ENCODE measurements at places on chromosomes 2 and 18.

DNA sequence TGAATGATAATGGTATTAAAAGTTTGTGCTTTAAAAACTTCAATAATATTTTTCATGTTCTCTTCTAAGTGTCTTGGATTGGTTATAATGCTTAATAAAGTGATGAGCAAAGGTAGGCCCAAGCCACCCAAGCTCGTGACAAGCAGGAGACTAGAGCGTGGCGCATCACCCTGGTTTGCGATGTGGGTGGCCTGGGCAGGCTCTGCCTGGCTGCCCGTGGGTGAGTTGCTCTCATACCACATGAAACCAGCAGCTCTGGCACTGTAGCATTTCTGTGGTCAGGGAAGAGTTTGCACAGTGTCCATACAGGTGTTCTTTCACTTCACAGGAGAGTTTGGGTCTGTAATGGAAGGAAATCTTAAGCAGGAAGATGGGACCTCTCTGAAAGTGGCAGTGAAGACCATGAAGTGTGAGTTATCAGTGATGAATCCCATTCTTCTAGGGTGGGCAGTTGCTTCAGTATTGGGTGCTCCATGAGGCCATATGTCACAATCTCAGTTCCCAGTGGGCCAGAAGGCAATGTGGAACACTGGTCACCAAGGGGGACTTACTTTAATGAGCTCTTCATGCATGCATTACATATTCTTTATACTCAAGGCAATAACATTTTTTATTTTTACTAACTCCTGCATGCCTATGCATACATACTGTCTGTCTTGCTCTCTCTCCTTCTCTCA is 51.4 kb upstream of the TMEM87B start:
- no peak for DNase-seq

GRCh38 chr2:11220445-11220844 is 65.2 kb downstream of the SLC66A3 start:
- no peak for DNase-seq

DNA sequence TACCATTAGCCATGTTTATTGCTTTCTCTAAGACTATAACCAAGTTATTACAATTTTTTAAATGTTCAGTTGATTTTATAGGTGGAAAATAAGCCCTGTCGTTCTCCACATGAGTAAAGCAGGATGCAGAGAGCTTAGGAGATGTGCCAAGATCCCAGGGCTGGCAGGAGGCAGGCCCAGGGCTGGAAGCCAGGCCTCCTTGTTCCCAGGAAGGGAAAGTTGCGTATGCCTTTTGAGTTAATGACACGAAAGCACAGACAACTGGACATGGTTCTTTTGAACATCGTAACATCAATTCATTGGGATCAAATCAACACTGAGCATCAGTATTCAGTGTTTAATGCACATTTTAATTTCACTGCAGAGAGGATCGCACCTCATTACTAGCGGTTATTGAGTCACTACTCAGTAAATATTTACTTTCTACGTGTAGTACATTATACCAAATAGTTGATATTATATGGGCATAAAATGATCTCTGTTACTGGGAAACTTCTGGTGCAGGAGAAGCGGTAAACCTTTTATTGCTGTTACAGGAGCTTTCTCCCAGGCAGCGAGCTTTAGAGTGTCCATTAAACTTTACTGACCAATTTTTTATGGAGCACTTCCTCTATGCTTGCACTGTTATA is 60.0 kb downstream of the RNF144A start:
- DNase-seq: no peak

- DNase-seq: no peak
Measured at GRCh38 chr18:8760984-8761383, 55.6 kb downstream of the MTCL1 start.

DNA sequence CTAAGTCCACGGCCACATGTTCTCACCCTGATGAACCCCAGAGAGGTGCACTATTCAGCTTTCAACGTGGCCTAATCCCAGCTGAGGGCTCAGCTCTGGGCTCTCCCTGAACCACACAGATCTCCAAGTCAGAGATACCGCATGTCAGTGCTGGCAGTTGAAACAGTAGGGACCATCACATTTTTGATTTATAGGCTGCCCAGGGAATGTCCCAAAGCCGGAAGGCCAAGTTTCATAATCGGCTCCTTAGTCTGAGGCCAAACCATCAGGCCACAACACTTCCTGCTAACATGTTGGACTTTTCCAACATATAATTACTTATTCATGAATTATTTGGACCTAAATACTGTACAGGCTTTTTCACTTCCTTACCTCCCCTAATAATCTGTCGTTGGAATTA is 91.9 kb upstream of the KLHL29 start:
- no peak for DNase-seq

- DNase-seq: no peak
Measured at GRCh38 chr2:224801360-224801759, 85.2 kb upstream of the CCDC195 start.

GRCh38 chr2:224178056-224178455 is 139.0 kb upstream of the SERPINE2 start:
- DNase-seq: no peak

- no peak for DNase-seq
Measured at GRCh38 chr2:130744287-130745117, 10.8 kb upstream of the AMER3 start.

GRCh38 chr2:38712413-38712812 is 38.7 kb downstream of the SRSF7 start:
- no peak for DNase-seq

DNA sequence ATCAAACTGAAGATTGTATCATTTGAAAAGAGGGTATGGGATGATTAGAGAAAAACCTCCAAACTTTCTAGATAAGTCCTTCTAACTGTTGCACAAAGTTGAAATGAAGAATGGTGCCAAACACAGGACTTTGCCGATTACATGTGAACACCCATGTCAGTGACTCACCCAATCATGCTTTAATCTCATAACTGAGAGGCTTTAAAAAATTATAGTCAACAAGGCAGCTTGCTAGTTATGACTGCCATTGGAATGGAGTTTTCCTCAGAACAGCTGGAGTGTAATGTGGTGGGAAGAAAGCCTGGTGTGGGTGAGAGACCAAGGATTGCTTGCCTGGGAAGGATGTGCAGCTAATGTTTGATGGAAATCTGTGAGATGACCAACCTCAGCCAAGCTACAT is 98.2 kb upstream of the ALPP start:
- DNase-seq: no peak

DNA sequence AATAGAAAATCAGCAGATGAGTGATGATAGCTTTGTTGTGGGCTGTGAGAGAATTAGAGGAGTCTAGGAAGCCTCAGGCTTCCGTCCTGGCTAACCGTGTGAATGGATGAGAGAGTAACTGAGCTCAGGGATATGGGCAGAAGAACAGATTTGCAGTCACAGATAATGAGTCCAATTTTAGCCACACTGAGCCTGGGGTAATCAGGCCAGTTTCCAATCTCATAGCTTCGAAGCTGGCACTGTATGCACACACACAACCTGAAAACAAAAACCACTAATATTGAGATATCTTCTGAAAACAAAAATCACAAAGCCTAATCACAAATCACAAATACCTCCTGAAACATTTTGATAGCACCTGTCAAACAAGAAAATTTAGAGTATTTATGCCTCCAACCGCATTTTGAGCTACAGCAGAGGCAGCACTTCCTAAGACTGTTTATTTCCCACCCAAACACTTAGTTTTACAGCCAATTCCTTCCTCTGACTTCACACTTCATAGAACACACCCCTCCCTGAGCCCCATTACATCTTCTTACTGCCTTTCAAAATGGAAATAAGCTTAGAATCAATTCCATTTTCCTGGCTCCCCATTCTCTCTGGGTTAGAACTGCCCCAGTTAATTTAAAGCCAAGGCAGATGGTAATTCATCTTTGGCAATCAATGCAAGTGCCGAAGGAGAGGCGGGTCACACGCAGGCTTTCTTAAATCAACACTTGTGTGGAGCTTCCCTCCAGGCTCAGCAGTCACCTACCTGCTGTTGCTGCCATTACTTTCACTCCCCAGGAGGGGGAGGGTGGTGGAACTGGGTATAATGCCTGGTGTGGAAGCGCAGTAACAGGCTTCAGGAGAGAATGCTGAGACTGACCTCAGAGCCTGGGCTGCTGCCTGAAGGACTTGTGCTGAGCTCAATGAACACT is 18.9 kb downstream of the TTR start:
- DNase-seq: no peak

GRCh38 chr18:58533766-58534165 is 95.1 kb downstream of the ALPK2 start:
- no peak for DNase-seq

DNA sequence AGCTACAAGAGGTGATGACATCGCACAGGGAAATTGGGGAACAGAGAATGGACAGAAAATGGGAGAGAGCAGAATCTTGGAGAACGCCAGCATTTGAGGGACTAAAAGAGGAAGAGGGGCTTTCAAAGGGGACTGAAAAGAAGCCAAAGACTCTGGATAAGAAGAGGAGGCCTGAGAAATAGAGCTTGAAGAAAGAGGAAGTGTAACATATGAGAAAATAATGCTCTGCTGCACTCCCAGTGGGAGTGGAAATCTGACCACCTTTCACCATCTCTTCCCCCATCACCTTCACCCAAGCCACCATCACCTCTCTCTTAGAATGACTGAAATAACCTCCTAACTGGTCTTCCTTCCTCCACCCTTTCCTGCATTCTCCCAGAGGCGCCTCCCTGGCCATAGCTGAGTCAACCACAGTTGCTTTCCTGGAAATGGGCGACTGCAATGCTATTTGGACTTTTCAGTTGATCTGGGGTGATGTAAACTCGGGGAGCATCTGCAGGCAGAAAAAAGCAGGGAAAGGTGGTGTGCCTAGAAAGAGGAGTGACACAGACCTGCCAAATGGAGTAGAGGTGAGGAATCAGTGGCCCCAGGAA is 16.8 kb downstream of the CXCR1 start:
- no peak for DNase-seq

DNA sequence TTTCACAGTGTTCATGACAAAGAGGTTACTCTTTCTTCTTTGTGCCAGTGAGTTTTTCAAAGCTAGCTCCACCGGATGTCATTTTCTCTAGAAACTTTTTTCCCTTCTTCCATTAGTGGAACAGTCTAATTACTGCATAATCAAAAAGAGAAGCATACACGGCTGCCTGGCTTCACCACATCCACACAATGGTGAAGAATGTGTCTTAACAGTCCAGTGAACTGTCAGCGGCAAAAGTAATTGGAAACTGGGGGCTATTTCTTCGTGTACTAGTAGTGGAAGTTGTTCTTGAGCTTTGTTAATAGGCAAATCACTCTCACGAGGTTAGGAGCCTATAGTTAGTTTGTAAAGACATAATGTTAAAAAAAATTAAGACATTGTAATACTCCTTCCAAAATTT is 32.9 kb upstream of the PIK3C3 start:
- no peak for DNase-seq

DNA sequence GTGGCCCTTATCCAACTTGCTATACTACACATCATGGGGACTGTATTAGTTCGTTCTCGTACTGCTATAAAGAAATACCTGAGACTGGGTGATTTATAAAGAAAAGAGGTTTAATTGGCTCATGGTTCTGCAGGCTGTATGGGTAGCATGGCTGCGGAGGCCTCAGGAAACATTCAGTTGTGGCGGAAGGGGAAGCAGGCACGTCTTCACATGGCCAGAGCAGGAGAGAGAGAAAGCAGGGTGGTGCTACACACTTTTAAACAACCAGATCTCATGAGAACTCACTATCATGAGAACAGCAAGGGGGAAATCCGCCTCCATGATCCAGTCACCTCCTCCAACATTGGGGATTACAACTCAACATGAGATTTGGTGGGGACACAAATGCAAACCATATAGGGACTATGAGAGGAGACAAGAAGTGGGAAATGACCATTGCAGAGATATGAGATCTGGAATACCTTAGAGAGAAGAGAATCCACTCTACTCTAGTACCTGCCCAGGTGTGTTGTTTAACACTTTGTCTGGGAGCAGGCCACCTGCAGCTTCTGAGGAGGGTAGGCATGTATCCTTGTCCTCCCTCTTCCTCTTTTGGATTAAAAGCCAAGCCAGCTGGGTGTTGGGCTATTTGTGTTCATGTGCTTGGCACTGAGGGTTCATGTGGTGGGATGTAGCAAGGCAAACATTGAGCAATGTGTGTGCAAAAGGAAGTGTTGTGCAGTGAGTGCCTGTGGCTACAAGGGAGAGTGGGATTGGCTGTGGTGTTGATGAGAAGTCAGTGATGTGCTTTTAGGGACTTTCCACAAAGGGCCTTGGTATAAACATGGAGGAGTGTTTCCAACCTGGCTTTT is 22.8 kb downstream of the TTLL4 start:
- no peak for DNase-seq

DNA sequence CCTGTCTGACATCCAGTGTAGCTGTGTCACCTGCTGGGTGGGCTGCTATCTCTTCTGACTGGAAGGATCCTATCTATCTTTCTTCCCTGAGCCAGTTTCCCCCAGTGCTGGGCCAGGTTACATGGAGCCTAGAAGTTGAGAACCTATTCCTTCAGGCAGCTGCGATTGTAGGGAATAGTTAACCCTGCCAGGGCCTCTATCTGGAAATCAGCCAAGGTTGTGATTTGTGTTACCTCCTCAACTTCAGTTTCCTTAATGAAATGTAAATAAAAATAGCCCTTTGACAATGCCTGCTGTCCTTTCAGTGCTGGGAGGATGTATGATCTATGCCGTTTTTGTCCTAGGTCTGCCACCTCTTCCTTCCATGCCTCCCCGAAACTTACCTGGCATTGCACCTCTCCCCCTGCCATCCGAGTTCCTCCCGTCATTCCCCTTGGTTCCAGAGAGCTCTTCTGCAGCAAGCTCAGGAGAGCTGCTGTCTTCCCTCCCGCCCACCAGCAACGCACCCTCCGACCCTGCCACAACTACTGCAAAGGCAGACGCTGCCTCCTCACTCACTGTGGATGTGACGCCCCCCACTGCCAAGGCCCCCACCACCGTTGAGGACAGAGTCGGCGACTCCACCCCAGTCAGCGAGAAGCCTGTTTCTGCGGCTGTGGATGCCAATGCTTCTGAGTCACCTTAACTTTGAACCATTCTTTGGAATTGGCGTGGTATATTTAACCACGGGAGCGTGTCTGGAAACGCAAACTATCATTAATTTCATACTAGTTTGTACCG is 36.6 kb downstream of the GORASP2 start:
- no peak for DNase-seq

- no peak for DNase-seq
Measured at GRCh38 chr2:70558195-70558808, 4.7 kb upstream of the TGFA start.

GRCh38 chr2:16441431-16441830 is 224.2 kb downstream of the CYRIA start:
- no peak for DNase-seq
